ENCODE measurements at places on chromosomes 5 and 9. TPM values are rescaled to one million over a fixed set of nuclear protein-coding genes. Genes with fewer than 3 reads are reported as not detected.

DNA sequence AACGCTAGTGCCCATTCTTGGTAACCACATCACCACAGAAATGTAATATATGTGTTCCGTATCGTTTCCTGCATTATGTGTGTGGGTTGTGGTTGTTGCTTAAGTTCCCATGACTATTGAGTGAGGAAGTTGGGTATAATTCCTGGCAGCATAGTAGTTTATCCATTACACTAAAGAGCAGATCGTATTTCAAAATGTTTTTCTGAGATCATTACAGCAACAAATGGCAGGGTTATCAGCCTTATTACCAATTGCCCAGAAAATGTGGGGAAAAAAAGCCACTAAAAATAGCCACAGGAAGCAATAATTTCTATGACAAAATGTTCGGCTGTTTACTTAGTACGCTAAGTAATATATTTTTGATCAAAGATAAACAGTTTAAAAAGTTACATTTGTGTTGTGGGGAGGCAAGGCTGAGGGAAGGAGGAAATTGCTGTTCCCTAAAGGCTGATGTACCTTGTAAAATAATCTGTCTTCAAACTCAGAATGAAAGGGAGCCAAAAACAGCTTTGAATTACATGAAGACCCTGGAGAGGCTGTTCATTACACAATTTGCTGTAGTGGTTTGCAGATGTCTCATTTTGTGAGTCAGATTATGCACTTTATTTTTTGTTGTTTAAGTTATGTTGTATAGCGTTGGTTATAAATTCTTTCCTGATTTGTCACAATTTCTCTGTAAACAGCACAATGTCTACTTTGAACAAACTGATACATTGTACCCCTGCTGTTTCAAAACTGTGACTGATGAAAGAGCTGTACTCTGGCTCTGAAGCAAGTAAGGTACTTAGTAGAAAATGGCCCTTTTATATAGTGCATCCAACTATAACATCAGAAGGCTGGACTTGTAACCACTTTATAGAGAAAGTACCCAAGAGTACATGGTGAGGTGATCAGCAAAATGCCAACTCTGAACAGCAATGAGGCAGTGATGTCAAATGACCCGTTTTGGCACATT lies 1028.5 kb downstream of the NR2F1-AS1 start:
- DNase-seq, result no peak

- DNase-seq, result no peak
These were observed 131.9 kb upstream of the LPCAT1 start for GRCh38 chr5:1655496-1656270.

DNA sequence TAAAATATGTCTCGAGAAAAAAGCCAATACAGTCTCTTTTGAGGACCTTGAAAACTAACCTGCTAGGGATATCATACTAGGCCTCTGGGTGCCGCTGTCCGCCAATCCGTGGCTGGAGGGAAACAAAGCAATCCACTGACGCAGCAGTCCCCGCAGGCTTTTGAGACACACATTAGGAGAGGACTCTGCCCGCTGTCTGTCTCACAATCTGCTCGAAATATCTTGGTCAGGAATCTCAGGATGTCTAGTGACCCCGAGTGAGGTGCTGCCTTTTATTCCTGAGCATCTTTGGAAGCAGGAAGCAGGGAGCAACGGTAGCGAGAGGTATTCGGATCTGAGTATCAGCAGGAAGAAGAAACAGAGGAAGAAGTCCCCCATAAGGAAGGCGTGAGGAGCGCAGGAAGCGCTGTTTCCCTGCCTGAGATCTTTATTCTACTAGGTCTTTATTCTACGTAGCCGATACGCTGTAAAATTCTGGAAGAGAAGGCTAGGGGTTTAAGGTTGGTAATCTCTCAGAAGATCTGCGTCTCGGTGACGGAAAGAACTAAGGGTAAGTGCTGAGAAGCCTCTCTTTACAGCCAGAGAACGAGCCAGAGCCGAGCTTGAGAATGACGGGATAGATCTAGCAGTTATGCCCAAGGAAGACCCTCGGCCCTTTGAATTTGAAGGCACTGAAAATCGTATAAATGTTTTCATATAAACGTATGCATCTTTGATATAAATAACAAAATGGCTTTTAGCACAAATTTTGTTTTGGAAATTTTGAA lies 4.0 kb upstream of the PCDHGA1 start:
- DNase-seq, result no peak

CCDC183 gene
- polyA plus RNA-seq, result 5.5 TPM

HSPB3 gene
- not detected for polyA plus RNA-seq

CATSPER3 gene
- polyA plus RNA-seq, result 1.7 TPM

DNA sequence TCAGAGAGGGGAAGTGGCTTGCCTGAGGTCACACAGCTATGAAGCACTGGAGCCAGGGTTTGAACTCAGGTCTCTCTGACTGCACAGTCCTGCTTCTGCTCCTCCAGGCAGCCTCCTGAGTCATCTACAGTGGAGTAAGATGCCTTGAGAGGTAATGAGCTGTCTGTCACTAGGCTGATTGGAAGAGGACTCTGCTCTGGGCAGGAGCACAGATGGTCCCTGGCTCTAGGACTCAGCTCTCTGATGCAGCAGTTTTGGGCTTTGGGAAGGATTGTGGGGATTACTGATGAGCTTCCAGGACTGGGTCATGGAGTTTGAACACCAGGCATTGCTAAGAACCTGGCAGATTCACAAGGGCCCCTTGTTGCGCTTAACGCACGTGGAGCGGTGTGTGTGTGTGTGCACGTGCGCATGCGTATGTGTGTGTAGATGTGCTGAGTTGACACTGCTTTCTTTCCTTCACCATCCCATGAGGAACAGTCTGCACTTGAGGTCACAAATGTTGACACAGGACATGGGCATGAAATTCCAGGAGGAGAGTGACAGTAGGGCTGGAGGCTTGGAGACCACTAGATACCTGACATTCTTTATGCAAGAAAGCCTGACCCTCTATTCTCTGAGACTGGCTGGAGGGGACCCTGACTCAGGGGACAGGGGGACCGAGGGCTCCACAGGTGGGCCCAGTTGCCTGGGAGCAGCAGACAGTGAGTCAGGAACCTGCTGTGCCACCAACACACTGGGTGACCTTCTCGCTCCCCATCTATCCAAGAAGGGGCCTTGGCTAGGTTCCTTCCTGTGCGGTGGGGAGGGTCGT lies 170.5 kb downstream of the RGS3 start:
- no peak for DNase-seq

DNA sequence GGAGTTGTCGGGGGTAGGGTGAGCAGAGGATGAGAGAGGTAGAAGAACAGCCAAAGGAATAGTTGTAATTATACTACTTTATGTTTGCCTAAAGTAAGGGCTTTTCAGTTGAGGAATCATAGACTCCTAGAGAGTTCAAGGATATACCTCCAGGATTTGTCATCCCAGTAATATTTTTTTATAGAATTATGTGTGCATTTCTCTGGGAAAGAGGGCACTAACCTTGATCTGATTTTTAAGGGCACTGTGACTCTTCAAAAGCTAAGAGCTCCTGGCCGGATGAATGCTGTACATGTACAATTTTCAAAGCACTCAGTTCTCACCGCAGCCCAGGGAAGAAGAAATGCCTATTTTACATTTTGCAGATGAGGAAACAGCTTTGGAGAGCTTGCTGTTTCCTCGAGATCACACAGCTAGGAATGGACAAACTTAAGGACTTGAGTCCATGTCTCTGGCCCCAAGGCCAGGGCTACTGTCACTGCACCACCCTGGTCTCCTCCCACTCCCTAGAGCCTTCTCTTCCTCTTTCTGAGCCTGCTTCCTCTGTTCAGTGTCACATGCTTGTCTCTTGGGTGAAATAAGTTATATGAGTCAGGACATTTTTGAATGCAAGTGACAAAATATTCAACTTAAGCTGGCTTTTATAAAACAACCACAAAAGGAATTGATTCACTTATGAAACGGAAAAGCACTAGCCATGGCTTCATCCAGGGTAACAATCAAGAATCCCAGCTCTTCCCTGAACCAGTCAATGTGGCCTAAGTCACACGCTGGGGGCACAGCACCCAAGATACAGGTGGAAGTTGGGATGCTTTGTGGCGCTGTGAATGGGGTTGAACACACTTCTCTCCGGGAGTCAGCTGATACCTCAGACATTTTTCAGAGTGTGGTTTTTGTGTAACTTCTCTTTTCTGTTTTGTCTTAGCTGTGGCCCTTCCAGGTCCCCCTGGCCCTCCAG lies 45.7 kb upstream of the TGFBR1 start:
- DNase-seq, result no peak

DNA sequence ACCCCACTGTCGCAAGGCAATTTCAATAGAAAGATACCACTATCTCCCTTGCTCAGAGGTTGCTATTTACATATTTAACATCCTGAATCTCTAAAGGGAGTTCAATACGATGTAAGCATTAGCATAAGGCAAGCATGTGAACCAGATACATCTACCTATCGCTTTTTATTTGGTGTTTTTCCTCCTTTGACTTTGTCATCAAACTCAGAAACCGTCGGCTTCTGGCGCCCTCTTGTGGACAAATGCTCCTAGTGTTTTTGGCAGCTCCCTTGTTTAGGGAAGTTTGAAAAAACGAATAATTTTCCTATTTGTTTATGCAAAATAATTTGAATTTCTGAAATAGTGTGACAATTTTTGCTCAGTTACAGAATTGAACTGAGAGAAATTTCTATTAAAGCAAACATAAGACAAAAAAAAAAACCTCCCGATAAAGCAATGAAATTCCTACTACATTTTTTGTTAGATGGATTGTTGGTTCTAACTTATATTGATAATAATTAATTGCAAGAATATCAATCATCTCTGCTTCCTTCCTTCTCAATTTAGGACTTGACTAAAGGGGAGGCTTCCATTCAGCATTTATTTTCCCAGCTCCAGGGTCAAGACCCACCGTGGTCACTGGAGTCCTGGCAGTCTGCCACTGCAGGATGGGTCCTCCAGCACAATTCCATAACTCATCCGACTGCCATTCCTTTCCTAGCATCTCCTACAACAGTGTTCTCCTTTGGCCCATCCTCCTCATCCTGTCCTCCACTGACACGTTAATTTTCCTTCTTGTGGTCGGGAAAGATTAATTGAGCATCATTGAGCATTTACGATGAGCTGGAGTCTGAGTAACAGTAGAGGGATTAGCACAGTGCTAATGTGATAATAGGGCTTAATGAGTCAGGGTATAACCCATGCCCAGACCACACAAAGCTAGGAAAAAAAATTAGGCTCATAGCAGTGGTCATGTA lies 131.8 kb upstream of the CHD1 start:
- peak; percentile 72 for DNase-seq

- peak; percentile 67 for DNase-seq
These were observed 1.2 kb upstream of the GCNT4 start for GRCh38 chr5:75053304-75054133.

- DNase-seq, result peak; percentile 91
These were observed 399 bp upstream of the FBN2 start for GRCh38 chr5:128538250-128539037.

DNA sequence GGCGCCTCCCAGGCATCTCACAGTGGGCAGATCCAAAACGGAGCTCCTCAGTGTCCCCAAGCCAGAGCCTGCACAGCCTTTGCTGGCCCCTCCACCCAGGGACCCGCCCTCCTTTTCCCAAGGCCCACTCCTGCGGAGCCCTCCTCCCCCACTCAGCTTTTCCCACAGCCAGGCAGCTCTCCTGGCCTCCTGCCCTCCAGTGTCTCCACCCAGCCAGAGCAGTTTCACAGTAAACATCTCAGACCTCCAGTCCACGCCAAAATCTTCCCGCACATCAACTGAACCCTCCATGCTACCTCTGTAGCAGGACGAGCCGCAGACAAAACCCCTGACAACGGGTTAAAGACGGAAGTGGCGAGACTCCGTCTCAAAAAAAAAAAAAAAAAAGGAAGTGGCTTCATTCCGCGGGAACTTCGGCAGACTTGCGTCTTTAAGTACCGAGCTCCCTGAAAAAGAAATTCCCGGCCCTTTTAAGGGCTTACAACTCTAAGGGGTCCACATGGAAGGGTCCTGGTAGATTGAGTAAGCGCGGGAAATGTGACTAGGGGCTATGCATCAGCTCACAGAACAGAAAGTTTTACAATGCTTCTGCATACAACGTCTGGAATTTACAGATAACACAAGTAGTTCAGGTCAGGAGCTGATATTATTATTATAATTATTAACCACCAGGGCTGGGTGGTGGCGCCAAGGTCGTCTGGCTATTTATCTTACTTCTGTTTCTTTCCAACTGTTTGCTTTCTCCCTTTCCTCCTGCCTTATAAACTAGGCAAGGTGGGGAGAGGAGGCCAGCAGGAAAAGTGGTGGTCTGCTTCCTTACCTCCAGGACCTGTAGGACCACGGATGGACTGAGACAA lies 11.4 kb upstream of the GRIN1 start:
- no peak for DNase-seq

SLC23A1 gene
- 15.7 TPM for polyA plus RNA-seq

GRCh38 chr5:36607114-36607571 lies 737 bp downstream of the SLC1A3 start:
- peak; percentile 54 for DNase-seq

UBAP1 gene
- polyA plus RNA-seq, result 59.0 TPM

DNA sequence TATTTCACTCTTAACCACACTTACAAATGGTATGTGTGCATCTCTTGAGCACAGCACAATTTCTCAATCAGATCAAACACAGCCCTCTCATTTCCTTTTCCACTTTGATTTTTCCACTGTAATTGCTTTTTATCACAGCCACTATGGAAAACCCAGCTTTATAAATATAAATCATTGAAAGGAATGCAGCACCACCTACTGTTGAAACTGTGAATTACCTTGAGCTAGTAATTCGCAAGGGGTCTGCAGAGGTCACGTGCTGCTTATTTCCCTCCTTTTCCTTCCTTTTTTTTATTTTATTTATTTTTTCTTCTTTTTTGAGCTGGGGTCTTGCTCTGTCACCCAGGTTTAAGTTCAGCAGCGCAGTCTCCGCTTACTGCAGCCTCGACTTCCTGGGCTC lies 76.9 kb downstream of the CDH6 start:
- DNase-seq, result no peak

DNA sequence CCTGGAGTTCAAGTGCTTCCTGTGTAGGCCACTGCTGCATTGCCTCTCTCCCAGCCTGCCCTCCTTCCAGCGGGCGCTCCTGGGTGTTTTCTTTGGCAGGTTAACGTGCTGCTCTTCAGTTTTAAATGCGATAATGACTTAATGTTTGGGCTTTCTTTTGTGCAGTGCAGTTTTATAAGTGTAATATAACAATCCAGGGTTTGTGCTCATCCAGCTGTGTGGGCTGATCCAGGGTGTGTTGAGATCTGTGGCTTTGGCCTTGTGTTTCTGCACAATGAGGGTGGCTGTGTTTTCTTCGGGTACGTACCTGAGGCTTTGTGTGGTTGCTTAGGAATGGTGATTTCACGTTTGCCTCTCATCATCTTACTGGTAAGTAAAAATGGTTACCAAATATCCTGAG lies 50.6 kb downstream of the PCSK5 start:
- no peak for DNase-seq

DNA sequence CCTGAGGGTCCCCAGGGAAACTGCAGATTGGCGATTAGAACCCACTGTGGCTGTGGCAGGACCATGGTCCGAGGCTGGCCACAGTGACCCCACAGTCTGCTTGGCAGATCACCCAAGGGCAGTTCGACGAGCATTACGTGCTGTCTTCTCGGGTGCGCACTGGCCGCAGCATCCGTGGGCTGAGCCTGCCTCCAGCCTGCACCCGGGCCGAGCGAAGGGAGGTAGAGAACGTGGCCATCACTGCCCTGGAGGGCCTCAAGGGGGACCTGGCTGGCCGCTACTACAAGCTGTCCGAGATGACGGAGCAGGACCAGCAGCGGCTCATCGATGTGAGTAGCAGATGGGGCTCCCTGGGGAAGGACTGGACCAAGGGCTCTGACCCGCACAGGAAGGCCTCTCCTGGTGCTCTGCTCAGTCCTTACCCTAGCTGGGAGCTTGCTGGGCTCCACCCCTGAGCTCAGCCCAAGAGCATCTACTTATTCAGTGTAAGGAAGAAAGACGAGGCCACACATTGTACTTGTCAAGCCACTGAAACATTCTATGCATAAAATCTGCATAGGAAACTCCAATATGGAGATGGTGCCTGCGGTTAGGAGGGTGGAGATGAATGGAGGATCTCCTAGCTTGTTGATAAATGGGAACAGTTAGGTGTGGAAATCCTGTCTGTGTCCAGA lies 21.9 kb downstream of the CKMT2 start:
- no peak for DNase-seq

All from left kidney (tissue), 8 donors.